ENCODE measurements at places on chromosomes 7 and 10.

DNA sequence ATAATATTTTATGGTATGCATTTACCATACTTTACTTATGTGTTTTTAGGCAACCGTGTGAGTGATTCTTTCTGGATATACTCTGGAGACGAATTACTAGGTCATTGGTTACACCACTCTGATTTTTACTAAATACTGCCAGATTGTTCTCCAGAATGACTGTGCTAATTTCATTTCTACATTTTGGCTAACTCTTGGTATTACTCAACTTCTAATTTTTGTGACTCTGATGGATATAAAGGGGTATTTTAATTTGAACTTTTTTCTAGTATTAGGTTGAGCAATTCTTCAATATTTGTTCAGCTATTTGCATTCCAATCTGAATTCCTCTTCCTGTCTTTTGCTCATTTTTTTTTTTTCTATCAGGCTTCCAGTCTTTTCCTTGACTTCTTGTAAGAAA, 223.6 kb downstream of the MDFIC start:
- DNase-seq: no peak

DNA sequence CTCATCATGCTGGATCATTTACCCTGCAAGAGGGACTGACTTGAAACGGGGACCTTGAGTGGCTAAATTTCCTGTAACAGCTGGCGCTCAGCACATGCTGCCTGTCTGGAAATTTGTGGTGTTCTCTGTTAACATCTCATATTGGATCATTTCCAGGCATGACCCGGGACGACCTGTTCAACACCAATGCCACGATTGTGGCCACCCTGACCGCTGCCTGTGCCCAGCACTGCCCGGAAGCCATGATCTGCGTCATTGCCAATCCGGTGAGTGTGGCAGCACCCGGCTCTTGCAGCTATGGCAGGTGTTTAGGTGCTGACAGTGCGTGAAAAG, 9.9 kb downstream of the MDH2 start:
- DNase-seq: no peak

- DNase-seq: no peak
These were observed 53.7 kb upstream of the MAGI2 start for GRCh38 chr7:79507131-79507530.

DNA sequence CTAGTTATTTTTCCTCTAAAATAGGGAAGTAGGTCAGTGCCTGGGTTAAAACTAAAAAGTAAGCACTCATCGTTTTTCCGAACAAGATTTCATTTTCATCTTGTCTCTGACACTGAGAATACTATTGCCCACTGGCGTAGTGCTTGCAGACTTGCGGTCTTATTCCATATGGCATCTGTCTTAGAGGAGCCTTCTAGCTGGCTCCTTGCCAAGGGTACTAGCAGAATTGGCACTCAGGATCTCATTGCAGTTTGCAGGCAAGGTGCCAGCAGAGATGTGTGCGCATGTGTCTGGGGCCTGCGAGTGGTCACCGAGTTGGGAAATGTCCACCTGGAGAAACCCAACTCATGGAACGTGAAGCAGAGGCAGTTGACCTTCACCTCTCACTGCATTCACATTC, 143.4 kb downstream of the CELF2 start:
- DNase-seq: no peak

- no peak for DNase-seq
These were observed 158.4 kb downstream of the BBS9 start for GRCh38 chr7:33287738-33288137.

DNA sequence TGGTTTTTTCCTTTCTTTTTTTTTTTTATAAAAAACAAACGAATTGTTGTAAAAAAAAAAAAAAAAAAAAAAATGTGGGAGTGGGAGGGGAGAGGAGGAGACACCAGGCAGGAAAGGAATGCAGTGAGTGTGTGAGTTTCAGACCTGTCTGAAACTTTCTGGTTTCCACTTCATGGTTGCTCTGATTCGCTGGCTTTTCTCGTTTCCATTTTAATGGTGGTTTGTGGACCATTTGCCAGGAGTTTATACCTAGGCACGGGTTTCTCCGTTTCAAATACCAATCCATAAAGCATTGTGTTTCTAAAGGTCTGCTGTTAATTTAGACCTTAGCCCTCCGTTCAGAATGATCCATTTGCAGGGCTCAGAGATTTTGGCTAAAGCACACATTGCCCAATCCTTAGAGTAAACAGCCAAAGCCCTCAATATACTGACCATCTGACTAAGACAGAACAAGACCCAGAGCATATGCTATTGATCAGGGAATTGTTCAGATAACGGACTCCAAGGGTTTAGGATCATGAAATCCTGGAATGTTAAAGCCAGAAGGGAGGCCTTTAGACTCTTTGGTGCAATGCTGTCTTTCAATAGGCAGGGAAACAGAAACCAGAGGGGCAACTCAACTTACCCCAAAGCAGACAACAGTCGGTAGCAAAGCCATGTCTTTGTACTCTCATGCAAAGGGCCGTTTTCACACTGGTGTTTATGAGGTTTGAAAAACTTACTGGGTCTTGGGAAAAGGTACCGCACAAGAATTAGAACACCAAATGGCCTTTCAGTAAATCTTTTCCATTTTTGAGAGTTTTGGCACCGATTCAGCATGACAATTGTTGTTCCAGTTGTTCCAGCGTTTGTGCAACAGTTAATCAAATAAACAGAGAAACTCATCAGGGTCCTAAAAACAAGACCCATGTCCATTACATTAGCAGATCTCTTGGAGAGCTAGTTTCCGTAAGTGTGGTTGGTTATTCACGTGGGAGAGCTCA, 94.3 kb upstream of the AGBL3 start:
- DNase-seq: no peak

DNA sequence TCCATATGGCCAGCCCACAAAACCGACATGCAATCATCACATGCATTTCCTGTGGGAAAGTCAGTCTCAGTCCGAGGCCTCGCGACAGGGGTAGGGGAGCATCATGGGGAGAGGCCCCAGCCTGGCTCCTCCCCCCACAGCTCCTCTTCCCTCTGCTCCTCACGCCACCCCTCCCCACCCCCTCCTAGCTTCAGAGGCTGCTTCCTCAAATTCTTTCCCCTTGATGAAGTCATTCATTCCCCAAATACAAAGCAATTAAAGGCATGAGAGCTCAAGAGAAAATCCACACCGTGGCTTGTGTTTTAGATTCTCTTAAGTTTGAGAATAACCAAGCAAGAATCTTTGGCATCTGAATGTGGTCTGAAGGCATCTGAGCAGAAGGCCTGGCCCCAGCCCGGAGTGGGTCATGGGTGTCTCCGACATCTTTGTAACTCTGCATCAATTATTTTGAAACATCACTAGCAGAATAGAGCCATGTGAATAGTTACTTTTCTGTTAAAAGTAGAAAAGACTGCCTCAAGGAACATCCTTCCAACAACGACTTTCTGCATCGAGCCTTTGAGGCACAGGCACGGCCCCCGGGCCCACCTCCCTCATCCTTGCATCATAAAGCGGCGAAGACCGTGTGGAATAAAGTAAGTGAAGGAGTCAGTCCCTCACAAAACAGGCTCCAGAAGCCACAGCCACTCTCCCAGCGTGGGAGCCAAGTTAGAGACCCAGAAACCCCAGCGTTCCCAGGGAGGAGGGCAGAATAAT, 90.9 kb downstream of the DIP2C start:
- DNase-seq: no peak

- no peak for DNase-seq
These were observed 228.9 kb upstream of the ETV1 start for GRCh38 chr7:14218338-14218737.

DNA sequence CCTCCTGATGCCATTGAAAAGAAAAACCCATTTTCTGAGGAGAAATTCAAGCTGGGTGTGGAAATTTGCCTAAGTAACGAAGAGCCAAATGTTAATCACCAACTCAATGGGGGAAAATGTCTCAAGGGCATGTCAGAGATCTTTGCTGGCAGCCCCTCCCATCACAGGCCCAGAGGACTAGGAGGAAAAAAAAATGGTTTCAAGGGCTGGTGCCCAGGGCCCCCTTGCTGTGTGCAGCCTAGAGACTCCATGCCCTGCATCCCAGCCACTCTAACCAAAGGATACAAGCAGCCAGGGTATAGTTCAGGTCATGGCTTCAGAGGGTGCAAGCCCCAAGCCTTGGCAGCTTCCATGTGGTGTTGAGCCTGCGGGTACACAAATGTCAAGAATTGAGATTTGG, 106.3 kb downstream of the ALOX5 start:
- no peak for DNase-seq

GRCh38 chr10:59234194-59234593, 57.8 kb downstream of the PHYHIPL start:
- no peak for DNase-seq

GRCh38 chr7:137475966-137476365, 132.4 kb upstream of the PTN start:
- DNase-seq: no peak

GRCh38 chr7:2231992-2232765, 566 bp downstream of the MAD1L1 start:
- DNase-seq: no peak

DNA sequence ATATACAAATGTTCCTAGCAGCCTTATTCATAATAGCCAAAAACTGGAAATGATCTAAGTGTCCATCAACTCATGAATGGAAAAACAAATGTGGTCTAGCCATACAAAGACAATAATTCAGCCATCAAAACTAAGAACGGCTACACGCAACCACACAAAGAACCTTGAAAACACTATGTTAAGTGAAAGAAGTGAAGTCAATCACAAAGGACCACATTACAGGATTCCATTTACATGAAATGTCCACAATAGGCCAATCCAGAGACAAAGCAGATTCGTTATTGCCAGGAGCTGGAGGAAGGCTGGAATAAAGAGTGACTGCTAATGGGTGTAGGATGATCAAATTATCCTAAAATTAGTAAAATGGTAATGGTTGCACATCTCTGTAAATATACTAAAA, 21.1 kb downstream of the MKRN1 start:
- DNase-seq: no peak

DNA sequence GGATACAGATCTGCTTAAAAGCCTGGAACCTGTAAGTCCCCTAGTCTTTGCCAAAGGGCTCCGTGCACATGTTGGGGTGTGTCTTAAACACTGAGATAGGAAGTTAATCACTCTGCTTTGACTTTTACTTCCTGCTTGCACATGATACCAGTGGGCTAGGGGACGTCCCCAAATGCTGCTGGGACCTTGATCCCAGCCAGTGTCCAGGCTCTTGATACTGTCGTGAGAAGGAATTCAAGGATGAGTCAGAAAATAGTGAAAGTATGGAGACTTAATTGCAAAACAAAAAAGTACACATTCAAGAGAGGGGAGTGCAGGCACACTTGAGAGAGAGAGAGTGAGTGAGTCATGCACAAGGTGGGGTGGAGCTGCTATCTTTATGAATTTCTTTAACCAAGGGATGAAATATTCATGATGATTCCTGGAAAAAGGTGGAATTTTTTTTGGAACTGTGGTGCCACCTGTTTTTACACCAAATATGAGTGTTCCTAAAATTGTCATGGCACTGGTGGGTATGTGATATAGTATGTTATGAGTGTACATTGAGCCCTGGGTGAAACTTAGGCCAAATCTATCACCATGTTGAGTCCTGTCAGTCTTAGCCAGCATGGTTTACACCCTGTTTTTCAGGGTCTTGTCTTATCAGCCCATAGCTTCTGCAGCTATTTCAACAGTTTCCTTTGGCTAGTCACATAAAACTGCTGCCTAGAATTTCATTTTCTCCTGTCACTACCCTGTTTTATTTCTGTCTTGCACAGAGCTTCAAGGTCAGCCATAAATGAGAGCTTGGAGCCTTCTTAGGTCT, 88.3 kb upstream of the CYP26C1 start:
- DNase-seq: no peak

DNA sequence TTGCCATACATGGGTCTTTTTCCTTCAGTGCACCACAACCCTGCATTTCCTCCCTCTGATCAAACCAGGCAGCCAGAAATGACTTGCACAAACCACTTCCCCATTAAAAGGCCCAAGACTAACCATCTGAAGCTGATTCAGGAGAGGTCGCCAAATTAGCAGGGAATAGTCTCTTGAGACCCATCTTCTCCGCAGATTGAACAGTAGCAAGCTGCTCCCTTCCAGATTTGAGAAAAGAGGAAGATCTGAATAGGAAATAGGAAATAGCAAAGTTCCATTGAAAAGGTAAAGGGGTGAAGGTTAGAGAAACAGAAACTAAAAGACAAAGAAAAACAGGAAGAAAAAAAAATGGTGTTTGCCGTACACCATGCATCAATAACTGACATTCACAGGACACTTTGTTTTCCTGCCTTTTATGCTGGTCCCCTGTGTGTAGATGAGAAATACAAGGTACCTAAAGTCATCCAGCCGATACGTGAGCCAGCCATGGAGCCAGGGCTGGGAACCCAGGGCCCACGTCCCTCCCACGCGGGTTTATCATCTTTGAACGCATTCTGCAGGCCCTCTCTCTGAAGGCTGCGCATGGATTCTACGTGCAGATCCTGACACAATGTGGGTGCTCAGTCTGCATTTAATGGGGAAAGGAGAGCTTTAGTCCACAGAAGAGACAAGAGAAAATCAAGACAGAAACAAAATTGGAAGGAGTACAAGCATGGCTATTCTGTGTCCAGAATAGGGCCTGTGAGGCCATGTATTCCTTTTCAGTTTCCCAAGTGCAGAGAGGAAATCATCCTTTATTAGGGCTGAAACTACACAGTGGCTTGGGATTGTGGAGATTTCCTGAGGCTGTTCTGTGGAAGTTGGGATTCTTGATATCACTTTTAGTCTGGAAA, 268.4 kb upstream of the NPVF start:
- no peak for DNase-seq

GRCh38 chr10:65294329-65294728, 1631.5 kb upstream of the LRRTM3 start:
- DNase-seq: no peak

DNA sequence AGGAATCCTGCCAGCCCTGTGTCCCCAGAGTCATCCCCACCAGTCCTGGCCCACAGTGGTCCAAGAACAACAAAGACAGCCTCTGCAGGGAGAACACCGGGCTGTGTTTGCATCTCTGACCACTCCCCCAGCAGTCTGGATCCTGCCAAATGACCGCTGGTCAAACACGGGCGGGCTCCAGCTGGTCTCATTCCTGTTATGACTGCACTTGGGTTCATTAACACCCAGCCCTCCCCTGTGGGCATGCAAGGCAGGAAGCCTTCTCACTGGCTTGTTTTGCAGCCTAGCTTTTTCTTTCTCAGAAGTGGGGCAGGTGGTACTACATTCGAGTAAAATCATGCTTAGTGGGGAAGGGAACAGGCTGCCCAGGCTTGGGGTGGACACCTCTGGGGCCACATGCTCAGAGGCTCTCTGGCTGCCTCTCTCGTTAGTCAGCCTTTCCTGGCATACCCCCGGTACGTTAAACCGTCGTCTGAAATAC, 190.0 kb downstream of the PLXNA4 start:
- no peak for DNase-seq

DNA sequence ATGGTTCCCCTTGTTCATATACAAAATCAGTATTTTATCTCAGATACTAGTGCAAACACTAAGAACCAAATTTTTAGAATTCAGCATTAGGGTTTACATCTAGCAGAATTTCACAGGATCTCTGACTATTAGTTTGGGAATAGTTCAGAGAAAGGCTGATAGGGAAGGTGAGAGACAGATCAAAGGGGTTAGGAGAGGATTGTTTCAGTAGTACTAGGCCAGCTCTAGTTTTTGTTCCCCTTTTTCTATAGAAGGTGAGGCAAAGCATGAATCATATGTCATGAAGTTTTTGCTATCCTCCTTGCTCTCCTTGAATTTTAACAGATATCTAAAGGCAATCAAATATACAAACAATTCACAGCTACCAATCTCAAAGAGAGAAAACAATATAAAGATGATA, 26.1 kb upstream of the CTNNA3 start:
- DNase-seq: no peak

- no peak for DNase-seq
These were observed 29.6 kb upstream of the ABCB4 start for GRCh38 chr7:87505122-87505521.

GRCh38 chr10:88042160-88043100, 179.0 kb downstream of the PTEN start:
- no peak for DNase-seq

GRCh38 chr10:92760609-92761008, 70.9 kb downstream of the HHEX start:
- DNase-seq: no peak

Measured in activated naive CD4-positive, alpha-beta T cell (primary cell).